ENCODE measurements at places on chromosomes 2 and 18.

DNA sequence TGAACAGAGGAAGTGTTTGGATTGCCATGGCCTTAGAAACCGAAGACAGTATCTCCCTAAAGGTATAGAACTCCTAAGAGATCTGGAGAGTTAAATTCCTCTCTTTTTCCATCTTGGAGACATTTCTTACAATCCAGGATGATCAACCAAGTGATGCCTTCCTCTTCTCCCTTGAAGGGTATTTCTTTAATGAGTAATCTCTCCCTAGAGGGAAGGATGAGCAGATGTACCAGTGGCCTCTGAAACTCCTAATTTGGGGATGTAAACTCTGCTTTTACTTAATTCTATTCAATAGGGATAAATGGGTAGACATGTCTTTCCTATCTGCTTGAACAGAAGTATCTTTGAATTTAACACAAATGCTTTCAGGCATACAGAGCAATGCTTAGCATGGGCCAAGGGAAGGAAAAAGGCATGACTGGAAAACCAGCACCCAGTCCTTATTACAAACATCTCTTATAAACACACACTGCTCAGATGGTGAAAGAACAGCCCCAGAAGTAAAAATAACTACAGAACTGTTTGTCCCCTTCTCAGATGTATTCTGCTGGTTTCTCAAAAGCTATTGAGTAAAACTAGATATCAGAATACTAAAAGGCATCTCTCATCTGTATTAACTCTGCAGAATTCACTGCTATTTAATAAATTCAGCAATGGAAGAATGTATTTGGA lies 4.7 kb upstream of the THNSL2 start:
- DNase-seq: no peak

- DNase-seq: no peak
Measured at GRCh38 chr18:74416124-74416523, 41.0 kb downstream of the DIPK1C start.

DNA sequence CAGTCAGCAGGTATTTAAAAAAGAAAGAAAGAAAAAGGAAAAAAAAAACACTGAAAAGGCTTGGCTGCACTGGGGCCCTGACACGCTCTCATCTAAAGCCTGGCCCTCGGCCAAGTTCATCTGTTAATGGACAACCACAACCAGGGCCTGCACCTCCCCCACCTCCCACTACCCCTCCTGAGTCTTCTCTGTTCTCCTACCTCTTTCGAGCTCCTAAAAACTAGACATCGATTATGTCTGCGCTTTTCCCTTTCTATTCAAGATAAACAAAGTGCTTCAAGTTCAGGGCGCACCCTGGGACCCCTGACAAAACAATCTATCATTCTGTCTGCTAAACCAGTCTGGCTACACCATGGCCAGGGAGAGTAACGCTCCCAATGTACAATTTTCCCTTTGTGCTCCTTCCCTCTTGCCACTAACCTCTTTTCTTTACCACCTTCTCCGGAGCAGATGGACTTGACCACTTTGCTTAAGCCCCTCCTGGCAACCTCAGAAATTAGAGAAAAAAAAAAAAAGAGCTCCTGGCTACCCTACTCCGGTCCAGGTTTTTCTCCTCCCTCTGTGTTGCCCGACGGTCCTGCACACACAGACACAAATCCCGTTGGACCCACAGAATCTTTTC lies 22.7 kb downstream of the BCL11A start:
- DNase-seq: no peak

- no peak for DNase-seq
Measured at GRCh38 chr18:65016631-65017371, 734.0 kb upstream of the CDH7 start.

DNA sequence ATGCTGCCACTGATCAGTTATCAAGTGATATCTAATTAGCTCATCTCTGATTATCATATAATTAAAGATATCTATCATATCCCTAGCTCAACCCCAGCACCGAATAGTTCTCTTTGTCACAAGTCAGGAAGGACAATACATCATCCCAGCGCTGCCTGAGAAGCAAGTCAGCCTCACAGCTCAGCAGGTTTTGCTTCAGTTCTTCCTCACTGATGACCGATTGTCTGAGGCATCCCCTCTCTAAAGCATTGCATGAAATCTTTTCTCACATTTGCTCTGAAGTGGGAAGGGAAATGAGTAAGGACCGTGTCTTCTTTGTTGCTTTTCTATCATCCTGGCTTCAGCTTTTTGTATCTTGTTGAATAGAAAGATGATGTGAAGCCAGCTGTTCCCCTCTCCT lies 247.9 kb downstream of the CMPK2 start:
- DNase-seq: no peak

- DNase-seq: no peak
Measured at GRCh38 chr2:134681201-134681600, 37.6 kb downstream of the TMEM163 start.

- DNase-seq: no peak
Measured at GRCh38 chr18:59063300-59063906, 76.3 kb upstream of the SEC11C start.

DNA sequence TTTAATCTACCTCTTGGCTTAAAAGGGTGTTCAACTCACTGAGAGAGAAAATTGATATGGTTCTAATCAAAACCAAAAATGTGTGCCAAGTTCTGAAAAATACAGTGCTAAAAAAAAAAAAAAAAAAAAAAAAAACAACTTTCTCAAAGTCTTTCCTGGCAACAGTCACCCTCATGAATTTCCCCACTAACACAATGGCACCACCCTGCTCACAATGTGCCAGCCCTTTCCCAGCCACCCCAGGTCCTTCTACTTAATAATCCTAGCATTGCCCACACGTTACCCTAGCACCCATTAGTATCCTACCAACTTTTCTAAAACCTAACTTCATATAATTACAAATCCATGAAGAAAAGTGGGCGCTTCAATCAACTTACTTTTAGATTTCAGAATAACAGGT lies 106.4 kb downstream of the AFF3 start:
- no peak for DNase-seq

DNA sequence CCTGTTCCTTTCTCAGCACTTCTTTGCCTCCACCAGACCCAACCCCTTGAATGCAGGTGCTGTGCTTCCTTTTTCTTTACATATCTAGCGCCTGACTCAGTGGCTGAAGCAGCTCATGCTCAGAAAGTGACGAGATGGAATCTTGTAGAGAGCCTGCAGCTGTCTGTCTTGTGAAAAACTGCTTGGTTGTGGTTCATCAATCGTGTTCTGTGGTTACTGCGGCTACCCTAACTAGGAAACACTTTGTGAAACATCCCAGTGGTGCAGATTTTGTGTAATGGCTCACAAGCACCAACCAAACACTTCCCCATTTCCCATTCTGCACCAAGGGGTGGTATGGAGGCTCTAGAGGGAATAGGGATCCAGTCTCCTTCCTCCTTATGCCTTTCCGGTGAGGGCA lies 307.2 kb upstream of the MMADHC start:
- DNase-seq: no peak

GRCh38 chr2:119719261-119719627 lies 40.2 kb downstream of the TMEM177 start:
- DNase-seq: no peak

DNA sequence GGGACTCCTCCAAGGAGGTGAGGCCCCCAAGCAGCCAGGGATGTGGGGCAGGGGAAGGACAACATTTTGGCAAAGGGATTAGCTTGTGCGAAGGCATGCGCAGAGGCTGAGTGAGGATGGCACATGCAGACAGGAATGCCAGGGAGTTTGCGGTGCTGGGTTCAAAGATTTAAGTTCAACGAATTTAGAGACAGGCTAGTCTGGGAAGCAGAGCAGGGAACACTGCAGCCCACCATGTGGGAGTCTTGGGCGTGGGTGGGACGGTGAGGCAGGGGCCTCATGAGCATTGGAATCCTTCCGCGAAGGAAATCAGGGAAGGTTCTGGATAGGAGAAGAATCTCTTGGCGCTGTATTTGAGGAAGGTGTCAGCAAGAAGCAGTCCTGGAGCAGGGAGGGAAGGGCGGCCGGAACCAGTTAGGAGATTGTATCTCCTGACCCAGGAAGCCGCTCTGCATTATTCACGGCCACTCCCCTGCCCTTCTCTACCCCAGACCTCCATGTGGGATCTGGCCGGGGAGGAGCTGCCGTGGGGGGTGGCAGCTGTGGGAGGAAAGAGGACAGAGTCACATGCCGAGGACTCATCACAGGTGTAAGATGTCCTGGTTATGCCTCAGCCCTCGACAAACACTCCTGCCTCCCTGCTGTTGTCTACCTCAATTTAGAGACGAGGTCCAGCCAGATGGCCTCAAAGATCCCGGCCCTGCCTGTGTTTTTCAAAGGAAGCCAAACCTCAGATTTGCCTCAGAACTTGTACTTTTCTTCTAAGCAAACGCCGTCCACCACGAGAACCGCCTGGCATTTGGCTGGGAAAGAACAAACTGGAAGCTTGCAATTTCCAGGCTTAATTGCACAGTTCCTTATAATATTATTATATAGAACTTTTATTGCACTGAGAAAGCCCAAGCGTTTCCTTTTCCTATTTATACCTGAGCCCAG lies 123.7 kb upstream of the SMAD2 start:
- no peak for DNase-seq

GRCh38 chr18:31954349-31954748 lies 11.4 kb upstream of the TRAPPC8 start:
- no peak for DNase-seq

DNA sequence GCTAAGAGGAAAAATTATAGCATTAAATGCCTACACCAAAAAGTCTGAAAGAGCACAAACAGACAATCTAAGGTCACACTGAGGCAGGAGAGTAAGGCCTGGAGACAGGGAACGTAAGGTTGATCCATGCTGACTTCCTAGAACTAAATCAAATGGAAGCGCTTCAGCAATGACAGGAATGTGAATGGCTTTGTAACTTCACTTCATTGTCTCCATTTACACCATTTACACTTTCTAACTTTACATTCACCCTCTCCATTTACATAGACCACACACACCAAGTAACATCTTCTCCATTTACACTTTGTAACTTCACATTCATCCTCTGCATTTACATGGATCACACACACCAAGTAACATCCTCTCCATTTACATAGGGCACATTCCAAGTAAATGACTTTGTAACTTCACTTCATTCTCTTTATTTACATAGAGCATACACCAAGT lies 103.1 kb upstream of the SPATS2L start:
- no peak for DNase-seq

DNA sequence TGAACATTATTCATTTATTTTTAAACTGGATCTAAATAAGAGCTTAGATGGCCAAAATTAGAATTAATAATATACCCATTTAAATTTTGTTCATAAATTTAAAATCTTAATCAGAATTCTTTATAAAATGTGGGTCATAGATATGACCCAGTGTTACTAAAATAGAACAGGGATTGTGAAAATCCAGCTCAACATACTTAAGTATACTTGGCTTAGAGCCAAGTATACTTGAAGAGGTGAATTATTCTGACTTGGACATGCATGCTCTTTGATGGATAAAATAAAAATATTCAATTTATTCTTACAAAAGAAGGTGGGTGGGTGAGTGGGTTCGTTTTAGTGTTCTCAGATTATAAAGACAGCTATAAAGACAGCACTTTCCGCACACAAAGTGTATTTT lies 70.7 kb downstream of the SPOPL start:
- DNase-seq: no peak

DNA sequence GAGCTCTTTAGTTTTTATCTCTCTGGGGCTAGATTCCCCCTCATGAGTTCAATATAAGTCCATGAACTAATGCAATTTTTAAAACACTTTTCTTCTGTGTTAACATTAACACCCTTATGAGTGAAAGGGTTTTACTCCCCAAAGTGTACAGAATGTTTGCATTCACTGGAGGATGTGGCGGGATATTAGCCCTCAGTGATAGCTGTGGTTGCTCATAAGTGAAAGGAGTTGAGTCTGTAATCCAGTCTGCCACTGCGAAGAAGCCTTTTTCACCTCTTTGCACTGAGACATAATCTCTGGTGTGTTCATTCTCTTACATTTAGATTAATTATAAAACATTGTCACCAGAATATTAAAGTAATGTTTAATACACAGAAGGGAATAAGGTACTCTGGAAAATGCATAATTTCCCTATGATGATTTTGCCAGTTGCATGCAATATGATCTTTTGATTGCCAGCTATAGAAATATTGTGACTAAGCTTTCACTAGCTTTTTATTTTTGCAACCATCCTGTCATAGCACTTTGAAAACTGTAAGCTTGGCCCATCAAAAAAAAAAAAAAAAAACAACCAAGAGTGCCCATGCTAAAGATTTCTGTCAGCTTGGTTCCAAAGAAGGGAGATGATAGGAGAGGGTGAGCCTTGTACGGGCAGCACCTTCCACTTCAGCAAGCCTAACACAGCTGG lies 113.2 kb downstream of the BCL11A start:
- DNase-seq: no peak

- no peak for DNase-seq
Measured at GRCh38 chr2:24984912-24985311, 13.2 kb upstream of the DNAJC27 start.

DNA sequence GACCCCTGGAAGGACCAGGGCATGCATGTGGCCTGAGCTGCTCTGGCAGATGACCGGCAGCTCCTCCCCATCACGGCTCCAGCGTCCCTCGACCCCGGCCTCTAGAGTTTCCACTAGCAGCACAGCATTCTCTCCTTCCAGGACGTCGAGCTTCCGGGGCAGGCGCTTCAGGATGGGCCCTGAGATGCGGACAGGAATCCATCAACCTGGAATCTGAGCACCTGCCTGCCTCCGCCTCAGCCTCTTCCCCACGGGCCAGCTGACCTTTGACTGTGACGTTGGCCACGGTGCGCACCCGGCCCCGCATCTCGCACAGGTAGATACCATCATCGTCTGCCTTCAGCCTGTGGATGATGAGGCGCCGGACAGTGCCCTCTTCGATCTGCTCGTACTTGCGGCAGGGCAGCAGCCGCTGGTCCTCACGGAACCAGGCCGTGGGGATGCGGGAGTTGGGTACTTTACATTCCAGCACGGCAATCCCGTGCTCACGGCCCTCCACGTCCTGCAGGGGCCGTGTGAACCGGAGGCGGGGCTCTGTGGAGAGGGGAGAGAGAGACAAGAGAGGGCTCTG lies 3.5 kb downstream of the OBSL1 start:
- DNase-seq: no peak

GRCh38 chr2:55252832-55253231 lies 16.2 kb downstream of the MTIF2 start:
- DNase-seq: no peak

DNA sequence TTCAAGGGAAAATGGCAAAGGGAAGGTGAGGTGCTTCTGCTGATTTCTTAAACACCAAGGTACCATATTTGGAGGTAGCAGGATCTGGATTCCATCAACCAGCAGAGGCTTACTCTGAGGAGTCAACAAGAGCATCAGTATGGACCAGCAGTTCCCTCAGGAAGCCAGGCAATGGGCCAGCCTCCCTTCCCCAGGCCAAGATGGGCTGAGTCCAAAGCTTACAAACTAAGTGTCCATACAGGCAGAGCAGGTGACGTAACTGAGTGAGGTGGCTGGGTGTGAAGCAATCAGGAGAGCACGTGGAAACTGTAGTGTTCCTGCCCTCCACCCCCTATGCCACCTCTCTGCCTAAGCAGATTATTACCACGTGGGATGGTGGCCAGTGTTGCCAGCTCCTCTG lies 134.2 kb upstream of the HNRNPA3 start:
- no peak for DNase-seq

- DNase-seq: no peak
Measured at GRCh38 chr2:197131558-197131855, 179.1 kb downstream of the ANKRD44 start.

- DNase-seq: no peak
Measured at GRCh38 chr2:142883526-142883925, 6.1 kb downstream of the KYNU start.

All from stimulated activated CD4-positive, alpha-beta T cell treated with anti-CD3 and anti-CD28 coated beads, Interleukin-15, amount 100 ng/mL, for 24 hours (primary cell).